ENCODE measurements at places on chromosomes 13 and 19. TPM values are rescaled to one million over a fixed set of nuclear protein-coding genes. Genes with fewer than 3 reads are reported as not detected.

- no peak for DNase-seq
These were observed 35.4 kb downstream of the BRD4 start for GRCh38 chr19:15296841-15297415.

DNA sequence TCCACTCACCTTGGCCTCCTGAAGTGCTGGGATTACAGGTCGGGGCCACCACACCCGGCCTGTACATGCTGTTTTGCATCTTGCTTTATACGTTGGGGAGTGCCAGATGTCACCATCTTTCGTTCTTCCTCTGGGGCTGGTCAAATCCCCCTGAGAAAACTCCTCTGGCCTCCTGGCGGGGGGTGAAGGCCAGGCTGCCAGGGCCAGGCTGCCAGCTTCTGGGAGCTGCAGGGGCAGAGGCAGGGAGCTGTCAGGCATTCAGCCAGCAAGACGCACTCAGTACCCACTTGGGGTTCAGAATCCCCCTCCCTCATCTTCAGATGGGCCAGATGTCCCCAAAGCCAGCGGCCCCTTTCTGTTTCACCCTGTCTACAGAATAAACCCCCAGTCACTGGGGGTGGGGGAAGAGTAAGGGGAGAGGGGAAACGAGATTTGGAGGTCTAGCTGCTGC lies 16.1 kb downstream of the ZSWIM9 start:
- no peak for DNase-seq

DNA sequence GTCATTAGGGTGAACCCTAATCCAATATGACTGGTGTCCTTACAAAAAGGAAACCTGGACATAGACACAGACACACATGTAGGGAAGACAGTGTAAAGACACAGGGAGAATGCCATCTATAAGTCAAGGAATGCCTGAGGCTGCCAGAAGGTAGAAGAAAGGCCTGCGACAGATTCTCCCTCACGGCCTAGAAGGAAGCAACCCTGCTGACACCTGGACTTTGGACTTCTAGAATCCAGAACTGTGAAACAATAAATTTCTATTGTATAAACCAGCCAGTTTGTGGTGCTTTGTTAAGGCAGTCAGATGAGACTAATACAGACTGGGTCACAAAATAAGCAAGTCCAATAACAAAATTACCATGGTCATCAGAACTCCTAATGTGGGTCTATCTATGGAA lies 120.4 kb downstream of the ENOX1 start:
- DNase-seq, result no peak

DNA sequence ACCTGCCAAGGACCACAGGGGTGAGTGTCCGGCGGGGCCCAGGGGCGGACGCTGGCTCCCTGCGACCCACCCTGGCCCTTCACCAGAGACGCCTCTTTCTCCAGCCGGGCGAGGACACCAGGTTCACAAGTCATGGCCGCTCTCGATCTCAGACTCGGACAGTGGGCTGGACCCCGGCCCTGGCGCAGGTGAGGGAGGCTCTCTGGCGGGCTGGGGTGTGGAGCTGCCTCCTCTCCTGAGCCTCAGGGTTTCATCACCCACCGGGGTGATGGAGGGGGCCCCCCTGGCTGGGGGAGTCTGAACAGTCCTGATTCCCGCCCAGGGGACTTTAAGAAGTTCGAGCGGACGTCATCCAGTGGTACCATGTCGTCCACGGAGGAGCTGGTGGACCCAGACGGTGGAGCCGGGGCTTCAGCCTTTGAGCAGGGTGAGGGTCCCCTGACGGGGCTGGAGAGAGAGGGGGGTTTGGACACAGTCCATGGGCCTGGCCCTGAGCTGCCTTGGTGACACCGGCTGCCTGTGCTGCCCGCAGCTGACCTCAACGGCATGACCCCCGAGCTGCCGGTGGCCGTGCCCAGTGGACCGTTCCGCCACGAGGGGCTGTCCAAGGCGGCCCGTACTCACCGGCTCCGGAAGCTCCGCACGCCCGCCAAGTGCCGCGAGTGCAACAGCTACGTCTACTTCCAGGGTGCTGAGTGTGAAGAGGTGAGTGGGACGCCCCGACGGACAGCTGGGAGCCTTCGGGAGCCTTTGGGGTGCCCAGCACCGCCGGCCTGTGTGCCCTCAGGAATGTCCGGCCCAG lies 13.6 kb downstream of the ARHGAP45 start:
- DNase-seq, result no peak

FAM83E gene
- total RNA-seq, result not detected

TRPC4 gene
- 0.15 TPM for total RNA-seq

Data from renal cortical epithelial cell (primary cell).